ENCODE measurements at places on chromosomes 3 and 15.

DNA sequence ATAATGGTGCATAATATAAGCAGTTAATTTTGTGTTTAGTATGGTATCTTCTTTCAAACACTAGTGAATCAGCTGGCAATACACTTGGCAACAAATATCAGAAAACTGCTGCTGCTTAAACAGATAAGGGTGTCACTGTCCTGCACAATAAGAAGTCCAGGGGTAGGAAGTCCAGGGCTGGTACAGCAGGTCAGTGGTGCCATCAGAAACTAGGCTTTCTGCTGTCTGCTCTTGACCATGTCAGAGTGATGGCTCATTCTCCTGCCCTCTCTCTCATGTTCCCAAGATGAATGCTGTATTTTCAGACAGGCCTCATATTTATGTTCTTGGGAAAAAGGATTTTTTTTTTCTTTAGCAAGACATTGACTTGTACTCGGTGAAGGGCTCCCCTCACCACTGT is 9.2 kb upstream of the GRK7 start:
- DNase-seq: no peak
- no peaks in the 10 kb centered on the region for H3K4me1 ChIP-seq
- peaks cover 10% of the 10 kb centered on the region for H3K36me3 ChIP-seq
- H3K27ac ChIP-seq: no peak overlapping the region
- H3K27me3 ChIP-seq: no peaks in the 10 kb centered on the region

- H3K27me3 ChIP-seq: peaks cover 8% of the 10 kb centered on the region
- no peak overlapping the region for H3K27ac ChIP-seq
- DNase-seq: peak; percentile 60
- H3K36me3 ChIP-seq: no peaks in the 10 kb centered on the region
- H3K4me1 ChIP-seq: no peaks in the 10 kb centered on the region
These were observed 129.8 kb downstream of the SATB1 start for GRCh38 chr3:18295171-18295920.

GRCh38 chr3:46078712-46079400 is 51.6 kb upstream of the XCR1 start:
- H3K27me3 ChIP-seq: peaks cover 18% of the 10 kb centered on the region
- no peaks in the 10 kb centered on the region for H3K36me3 ChIP-seq
- H3K27ac ChIP-seq: no peak overlapping the region
- DNase-seq: peak; percentile 97

GRCh38 chr3:182937293-182938051 is 42.9 kb downstream of the DCUN1D1 start:
- H3K4me1 ChIP-seq: peaks cover 9% of the 10 kb centered on the region
- H3K4me3 ChIP-seq: no peak overlapping the region
- H3K27ac ChIP-seq: no peak overlapping the region
- no peak for DNase-seq
- peaks cover 15% of the 10 kb centered on the region for H3K36me3 ChIP-seq

- no peaks in the 10 kb centered on the region for H3K4me1 ChIP-seq
- no peak overlapping the region for H3K4me3 ChIP-seq
- no peaks in the 10 kb centered on the region for H3K27me3 ChIP-seq
- no peak overlapping the region for H3K27ac ChIP-seq
- DNase-seq: no peak
These were observed 537.3 kb upstream of the MCTP2 start for GRCh38 chr15:93694033-93694432.

DNA sequence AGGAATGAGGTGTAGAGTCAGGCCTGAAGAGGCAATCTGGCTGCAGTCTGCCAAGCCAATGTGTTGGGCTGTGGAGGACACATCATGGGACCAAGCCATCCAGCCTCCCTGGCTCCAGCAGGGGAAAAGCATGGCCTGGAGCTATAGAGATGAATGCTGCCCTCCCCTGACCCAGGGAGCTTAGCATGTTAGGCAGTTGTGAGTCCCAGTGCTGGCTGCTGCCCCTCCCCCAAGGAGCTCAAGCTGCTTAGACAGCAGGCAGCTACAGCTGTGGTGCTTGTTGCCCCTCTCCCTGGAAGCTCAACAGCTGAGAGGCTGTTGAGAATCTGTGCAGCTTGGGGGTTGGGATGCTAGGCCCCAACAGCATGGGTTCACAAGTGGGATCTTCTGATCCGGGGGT is 85.6 kb upstream of the DNAJC19 start:
- no peaks in the 10 kb centered on the region for H3K27me3 ChIP-seq
- no peak for DNase-seq
- H3K27ac ChIP-seq: no peak overlapping the region
- no peaks in the 10 kb centered on the region for H3K36me3 ChIP-seq
- no peak overlapping the region for H3K4me3 ChIP-seq
